ENCODE measurements at places on chromosomes 16 and 17.

DNA sequence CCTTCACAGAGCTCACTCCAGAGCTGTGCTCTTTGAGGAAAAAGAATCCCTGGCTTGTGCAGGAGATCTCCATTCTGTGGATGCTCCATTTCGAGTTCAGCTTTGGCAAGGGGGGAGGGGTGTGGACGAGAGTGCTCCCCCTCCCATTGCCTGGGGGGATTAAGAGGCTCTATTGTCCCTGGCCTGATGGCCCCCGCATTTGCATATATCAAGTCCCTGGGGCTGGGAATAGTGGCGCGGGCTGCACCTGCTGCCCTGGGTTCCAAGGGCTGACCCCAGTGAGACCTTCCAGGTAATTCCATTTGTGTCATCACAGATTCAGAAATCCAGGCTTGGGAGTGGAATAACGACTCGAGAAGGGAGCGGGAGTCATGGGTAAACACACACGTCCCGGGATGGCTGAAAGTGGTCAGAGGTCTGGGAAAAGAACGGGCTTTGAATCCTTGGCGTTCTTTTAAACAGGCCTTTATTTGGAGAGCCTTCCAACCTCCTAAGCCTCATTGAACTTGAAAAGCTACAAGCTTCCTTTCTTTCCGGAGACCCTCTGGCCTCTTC, 479.3 kb downstream of the HS3ST3B1 start:
- no peak for DNase-seq

DNA sequence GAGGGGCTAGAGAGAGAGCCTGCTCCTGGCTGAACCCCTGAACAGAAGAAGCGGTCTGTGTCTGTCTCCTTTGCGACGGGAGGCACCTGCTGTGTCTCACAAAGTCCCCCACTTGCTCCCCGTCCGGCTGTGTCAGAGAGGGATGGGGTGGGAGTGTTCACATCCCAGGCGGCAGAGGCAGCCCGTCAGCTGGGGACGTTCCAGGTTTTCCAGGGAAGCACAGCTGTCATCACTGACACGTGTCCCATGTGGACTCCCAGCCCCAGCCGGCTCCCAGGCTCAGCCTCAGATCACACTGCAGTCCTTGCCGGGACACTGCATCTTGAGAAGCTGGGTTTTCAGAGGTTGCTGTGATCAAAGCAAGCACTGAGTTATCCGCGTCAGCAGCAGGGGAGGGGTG, 1.6 kb downstream of the TELO2 start:
- DNase-seq = no peak

GRCh38 chr17:81429821-81430551, 34.7 kb downstream of the BAHCC1 start:
- DNase-seq = no peak

DNA sequence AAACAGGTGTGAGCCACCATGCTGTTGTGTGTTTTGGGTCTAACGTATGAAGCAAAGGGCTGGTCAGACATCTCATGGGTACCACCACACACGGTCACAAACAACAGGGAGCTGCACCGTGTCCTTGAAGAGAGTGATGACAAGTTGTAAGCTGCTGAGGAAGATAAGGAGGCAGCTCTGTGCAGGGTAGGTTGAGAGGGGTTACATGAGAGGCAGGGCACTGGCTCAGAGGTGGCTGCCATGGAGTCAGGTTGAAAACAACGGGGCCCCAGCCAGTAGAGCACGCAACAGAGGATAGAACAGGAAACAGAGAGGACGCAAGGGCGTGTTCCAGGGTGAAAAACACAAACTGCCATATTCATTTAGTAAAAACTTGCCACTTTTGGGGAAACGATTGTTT, 52.2 kb downstream of the TRARG1 start:
- no peak for DNase-seq
